PC-3 (cell line): ENCODE measurements at places on chromosomes 13 and 19.

GRCh38 chr13:59303433-59303832 lies 860.3 kb downstream of the DIAPH3 start:
- no peak overlapping the region for H3K27ac ChIP-seq
- H3K27me3 ChIP-seq: no peaks in the 10 kb centered on the region
- no peaks in the 10 kb centered on the region for H3K36me3 ChIP-seq
- no peaks in the 10 kb centered on the region for H3K4me1 ChIP-seq
- no peak for DNase-seq

- H3K36me3 ChIP-seq: no peaks in the 10 kb centered on the region
- H3K27ac ChIP-seq: peak overlapping the region; percentile 29; the same call in 1 of the 2 replicates
Measured at GRCh38 chr19:33311326-33311682, 9.0 kb upstream of the CEBPA start.

- no peaks in the 10 kb centered on the region for H3K4me1 ChIP-seq
- no peak for DNase-seq
- no peak overlapping the region for H3K27ac ChIP-seq
- no peaks in the 10 kb centered on the region for H3K27me3 ChIP-seq
- H3K4me3 ChIP-seq: no peak overlapping the region
- H3K36me3 ChIP-seq: no peaks in the 10 kb centered on the region
Measured at GRCh38 chr19:522726-523125, 8.8 kb upstream of the CDC34 start.

- no peak overlapping the region for H3K4me3 ChIP-seq
- no peaks in the 10 kb centered on the region for H3K36me3 ChIP-seq
Measured at GRCh38 chr13:76229281-76229680, 593.2 kb downstream of the LMO7 start.

DNA sequence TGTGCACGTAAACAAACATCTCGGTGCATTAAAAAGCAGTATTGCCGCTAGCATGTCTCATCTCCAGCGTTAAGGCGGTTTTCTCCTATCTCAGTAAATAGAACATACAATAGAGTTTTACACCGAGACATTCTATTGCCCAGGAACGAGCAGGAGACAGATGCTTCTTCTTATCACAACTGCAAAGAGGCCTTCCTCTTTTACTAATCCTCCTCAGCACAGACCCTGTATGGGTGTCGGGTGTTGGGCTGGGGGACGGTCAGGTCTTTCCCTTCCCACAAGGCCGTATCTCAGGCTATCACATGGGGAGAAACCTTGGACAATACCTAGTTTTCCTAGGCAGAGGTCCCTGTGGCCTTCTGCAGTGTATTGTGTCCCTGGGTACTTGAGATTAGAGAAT lies 21.2 kb downstream of the ZNF233 start:
- no peak overlapping the region for H3K4me3 ChIP-seq
- no peaks in the 10 kb centered on the region for H3K27me3 ChIP-seq
- H3K36me3 ChIP-seq: no peaks in the 10 kb centered on the region
- H3K27ac ChIP-seq: no peak overlapping the region

- no peaks in the 10 kb centered on the region for H3K27me3 ChIP-seq
- H3K36me3 ChIP-seq: no peaks in the 10 kb centered on the region
- H3K4me3 ChIP-seq: no peak overlapping the region
- no peak for DNase-seq
Measured at GRCh38 chr13:74596691-74597090, 462.5 kb upstream of the KLF12 start.

DNA sequence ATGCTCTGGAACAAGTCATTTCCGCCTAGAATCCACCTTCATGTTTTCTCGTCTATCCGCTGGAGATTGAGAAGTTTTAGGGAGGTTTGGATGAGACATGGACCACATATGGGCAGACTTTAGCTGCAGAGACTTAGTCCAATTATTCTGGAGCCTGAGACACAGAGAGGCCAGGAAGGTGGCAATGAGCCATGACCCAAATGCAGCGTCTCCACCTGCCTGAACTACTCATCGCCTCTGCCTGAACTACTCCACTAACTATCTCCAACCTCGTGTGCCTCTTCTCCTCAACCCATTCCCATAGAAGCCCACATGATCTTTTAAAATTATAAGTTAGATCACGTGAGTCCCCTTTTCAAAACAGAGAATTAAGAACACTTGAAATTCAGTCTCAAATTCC lies 5.6 kb downstream of the PLEKHA4 start:
- no peak overlapping the region for H3K27ac ChIP-seq
- H3K27me3 ChIP-seq: no peaks in the 10 kb centered on the region
- peaks cover 3% of the 10 kb centered on the region for H3K4me1 ChIP-seq
- no peaks in the 10 kb centered on the region for H3K36me3 ChIP-seq
- DNase-seq: no peak
- no peak overlapping the region for H3K4me3 ChIP-seq

GRCh38 chr13:95185851-95186250 lies 115.4 kb downstream of the ABCC4 start:
- no peaks in the 10 kb centered on the region for H3K4me1 ChIP-seq
- no peaks in the 10 kb centered on the region for H3K27me3 ChIP-seq
- H3K27ac ChIP-seq: no peak overlapping the region
- no peaks in the 10 kb centered on the region; the same call in 1 of the 2 replicates for H3K36me3 ChIP-seq
- H3K4me3 ChIP-seq: no peak overlapping the region
- no peak for DNase-seq

GRCh38 chr13:84651288-84651687 lies 769.0 kb upstream of the SLITRK1 start:
- H3K4me1 ChIP-seq: peaks cover 12% of the 10 kb centered on the region
- no peaks in the 10 kb centered on the region for H3K27me3 ChIP-seq
- H3K36me3 ChIP-seq: no peaks in the 10 kb centered on the region; the same call in 1 of the 2 replicates
- peak overlapping the region; percentile 30 for H3K27ac ChIP-seq
- DNase-seq: peak; percentile 65
